Muscle of back (tissue), 13 donors: ENCODE measurements at places on chromosomes 16 and 17. TPM values are rescaled to one million over a fixed set of nuclear protein-coding genes. Genes with fewer than 3 reads are reported as not detected.

Gene KRTAP2-3
- polyA plus RNA-seq = not detected

Gene CX3CL1
- polyA plus RNA-seq = 4.7 TPM

Gene NHLRC4
- polyA plus RNA-seq = 1.3 TPM

Gene SDK2
- 21.9 TPM for polyA plus RNA-seq

Gene NPIPA2
- polyA plus RNA-seq = 0.48 TPM

Gene SALL1
- polyA plus RNA-seq = not detected

Gene ALOX12
- 1.4 TPM for polyA plus RNA-seq

Gene KRTAP4-12
- not detected for polyA plus RNA-seq

Gene CFAP52
- not detected for polyA plus RNA-seq

- no peak for DNase-seq
These were observed 68.8 kb downstream of the IL21R start for GRCh38 chr16:27470567-27471431.

DNA sequence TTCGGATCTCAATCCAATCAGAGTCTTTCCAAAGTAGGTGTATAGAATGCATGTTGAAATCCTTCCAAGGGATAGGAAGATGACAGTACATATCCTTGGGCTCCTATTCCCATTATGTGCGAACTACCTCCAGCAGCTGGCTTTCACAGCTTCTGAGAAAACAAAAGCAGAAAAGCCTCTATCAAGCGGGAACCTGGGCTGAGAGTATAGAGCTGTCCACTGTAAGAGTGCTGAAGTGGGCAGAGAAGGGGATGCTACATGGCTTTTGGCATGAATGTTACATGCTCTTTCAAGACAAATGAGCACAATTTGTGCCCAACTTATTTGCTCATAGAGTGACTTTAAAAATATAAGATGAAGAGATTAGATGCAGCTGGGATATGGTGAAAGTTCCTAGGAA lies 993.5 kb downstream of the CDH8 start:
- DNase-seq = peak; percentile 14

DNA sequence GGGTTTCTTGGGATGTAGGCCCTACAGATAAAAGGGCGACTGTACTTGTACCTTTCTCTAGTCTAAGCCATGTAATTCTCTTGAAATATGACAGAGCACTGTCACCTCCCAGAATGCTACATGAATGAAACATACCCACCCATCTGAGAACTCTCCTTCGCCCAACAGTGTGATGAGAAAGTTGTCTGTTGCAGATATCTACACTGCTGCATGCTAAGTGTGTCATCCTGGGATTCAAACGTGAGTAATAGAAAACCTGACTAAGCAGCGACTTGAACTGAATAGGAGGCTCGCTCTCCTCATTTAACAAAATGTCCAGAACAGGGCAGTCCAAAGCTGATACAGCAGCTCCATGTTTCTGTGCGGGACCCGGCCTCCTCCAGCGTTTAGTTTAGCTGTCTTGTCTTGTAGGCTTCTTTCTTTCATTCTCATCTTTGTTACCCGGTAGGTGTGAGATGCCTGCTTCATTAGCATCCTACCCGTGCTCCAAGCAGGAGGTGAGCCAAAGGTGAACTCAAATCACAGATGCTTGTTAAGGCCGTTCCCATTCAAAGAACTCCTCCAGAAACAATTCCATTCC lies 211.9 kb downstream of the PRKCA start:
- DNase-seq = no peak

DNA sequence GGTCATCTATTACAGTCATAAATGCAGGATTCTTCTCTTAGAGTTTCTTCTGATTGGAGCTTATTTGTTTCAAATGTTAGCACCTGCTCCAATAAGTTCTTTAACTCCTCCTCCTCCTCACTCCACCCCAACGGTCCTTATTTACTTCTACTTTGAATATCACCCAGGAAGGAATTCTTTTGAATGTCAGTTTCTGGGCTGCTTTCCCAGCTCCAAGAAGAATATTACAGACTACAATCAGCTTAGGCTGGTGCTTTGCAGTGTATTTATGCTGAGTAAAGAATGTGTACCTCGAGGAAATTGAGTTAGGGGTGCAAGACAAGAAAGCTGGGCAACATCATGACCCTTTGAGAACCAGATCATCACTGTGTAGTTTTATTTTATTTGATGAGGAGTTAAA lies 30.8 kb downstream of the MAP3K3 start:
- no peak for DNase-seq

DNA sequence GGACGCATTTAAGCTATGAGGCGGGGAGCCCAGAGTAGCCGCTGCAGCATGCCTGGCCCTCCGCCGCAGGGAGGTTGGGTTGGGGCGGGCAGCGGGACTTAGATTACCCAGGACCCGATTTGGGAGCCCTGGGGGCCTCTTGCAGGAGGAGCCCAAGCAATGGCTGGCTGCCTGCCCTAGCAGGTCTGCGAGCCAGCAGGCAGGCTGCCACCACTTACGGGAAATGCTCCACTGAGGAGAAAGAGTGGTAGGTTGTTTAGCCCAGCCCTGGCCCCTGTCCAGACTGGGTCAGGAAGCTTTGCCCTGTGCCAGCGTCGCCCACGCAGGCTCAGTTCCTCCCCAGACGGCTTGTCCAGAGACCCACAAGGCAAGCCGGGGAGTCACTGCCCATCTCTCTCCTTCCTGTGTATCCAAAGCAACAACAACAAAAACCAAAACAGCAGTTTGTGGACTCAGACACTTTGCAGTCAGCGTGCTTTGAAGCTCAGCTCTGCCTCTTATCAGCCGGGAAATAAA lies 10.3 kb upstream of the TVP23A start:
- peak; percentile 76 for DNase-seq

- peak; percentile 34 for DNase-seq
These were observed at the start of gene CMTM2 for GRCh38 chr16:66578651-66579531. Gene CMTM2 (plus strand): TSS chr16:66579463. CDS start chr16:66579608, 145 bp downstream.

DNA sequence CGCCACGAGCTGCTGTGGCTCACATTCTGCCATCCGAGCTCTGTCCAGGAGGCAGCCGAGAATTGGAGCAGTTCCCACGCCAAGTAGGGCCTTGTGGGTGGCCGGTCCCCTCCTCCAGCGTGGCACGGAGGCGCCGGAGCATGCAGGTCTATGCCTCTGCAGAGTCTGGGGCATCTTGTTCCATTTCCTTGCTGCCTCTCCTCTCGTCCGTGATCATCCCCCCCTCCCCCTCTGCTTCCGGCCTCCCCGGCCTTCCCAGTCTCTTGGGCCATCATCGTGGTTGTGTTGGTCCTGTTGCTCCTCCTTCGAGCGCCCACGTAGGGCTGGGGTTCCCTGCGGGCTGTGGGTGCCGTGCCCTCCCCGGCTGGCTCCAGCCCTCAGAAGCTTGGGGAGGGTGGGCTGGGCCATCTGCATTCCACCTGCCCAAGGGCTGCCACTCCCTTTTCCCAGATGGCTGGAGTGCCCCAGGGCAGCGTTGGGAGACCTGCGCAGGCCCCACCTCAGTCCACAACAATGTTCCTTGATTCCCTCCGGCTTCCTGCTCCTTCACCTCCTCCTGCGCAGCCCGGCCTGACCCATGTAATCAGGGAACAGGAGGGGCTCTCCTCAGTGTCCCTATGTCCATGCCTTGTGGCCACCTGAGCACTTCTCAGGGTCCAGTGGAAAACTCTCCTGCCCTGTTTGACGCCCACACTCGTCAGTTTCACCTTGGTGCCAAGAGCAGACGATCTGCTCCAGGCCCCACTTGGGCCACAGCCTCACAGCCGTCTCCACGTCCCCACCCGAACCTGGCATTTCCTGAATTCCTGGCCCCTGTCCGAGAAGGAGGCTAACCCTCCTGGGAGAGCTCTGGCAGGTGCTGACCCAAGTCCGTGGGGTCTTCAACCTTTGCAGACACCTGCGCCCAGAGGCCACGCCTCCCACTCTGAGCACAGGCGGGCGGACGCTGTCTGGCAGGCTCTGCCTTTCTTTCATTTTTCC lies 37.1 kb downstream of the BAIAP2 start:
- DNase-seq = no peak

DNA sequence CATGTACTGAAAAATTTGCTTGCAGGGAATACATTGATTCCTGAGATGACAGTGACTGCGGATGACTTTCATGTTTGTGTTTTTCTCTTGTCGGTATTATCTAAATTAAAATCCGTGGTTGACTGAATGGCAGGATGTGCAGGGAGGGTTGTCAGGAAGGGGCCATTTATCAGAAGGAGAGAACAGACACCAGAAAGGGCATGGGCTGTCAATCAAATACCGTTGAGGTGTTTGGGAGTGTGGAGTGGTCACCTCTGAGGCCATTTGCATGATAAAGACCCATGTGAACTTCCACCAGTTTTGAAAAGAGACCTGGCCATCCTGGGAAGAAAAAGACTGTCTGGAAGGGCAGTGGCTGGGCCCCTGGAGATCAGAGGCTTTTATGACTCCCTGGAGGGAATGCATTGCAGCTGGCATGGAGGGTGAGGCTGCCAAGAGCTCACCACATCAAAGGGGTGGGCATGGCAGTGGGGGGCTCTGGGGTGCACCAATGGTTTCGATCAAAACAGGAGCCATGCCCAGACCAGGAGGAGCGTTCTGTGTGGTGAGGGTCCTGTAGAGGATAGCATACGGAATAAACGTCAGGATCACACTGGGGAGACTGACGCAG lies 67.1 kb downstream of the CYLD start:
- DNase-seq = no peak

GRCh38 chr17:75645501-75645888 lies 12.3 kb downstream of the SMIM5 start:
- no peak for DNase-seq

- DNase-seq = no peak
These were observed 32.2 kb downstream of the TRIM37 start for GRCh38 chr17:59074494-59074893.

- DNase-seq = no peak
These were observed 5.6 kb downstream of the RCVRN start for GRCh38 chr17:9899280-9900043.

DNA sequence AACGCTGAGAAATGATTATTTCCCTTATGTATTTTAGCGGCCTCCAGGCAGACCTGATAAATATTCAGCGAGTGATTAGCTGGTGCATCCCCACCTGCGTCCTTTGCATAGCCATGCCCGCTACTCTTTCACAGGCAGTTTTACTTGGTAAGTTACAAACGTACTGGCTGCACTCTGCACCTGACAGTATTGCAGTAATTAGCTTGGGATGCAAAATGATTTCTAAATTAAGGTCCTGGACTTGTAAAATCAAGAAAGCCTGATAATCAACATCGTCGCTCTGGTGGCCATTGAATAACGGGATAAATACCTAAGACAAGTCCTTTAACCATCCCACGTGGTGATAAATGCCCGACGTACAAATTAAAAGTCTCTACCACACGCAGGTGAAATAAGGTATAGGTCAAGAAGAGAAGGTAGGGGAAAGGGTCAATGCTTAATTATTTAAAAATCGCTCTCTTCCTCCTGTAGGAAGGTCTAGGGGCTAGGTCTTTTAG lies 998 bp upstream of the PRKCA start:
- DNase-seq = no peak

GRCh38 chr16:16196099-16196498 lies 27.2 kb downstream of the ABCC6 start:
- DNase-seq = no peak

GRCh38 chr17:77646046-77646430 lies 312.5 kb upstream of the TNRC6C start:
- DNase-seq = no peak

DNA sequence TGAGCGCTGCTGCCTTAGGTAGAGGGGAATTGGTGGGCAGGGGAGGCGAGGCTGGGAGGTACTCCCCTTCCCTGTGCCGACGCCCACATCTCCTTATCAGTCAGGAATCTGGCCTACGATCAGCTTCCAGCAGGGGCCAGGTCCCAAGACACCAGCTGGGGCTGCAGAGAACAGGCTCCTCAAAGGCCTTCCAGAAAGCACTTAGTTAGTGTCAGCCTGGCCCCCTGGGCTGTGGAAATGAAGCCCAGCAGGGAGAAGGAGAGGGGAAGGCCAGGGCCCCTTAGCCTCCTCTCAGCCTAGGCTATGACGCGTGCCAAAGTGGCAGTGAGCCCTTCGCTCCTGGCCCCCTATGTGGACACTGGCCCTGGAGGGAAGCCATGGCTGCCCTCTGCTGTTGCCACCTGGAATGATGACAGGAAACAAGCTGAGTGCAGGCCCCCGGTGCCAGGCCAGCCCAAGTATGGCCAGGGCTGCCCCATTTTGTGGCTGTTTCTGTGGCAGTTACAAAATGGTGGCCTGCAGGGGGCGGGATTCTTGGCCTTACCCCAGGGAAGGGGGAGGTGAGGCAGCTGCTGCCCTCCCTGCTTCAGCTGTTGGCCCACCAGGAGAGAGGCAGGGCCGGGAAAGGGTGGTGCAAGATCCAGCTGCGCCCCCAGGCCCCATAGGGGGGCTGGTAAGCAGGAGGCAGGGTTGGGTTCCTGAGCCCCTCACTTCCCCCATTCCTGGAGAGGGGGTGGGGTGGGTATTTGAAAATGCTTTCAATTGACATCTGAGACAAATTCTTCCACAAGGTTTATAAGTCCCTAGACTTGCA lies 11.3 kb downstream of the TBX4 start:
- no peak for DNase-seq

GRCh38 chr16:7805686-7806396 lies 473.2 kb downstream of the RBFOX1 start:
- peak; percentile 50 for DNase-seq

DNA sequence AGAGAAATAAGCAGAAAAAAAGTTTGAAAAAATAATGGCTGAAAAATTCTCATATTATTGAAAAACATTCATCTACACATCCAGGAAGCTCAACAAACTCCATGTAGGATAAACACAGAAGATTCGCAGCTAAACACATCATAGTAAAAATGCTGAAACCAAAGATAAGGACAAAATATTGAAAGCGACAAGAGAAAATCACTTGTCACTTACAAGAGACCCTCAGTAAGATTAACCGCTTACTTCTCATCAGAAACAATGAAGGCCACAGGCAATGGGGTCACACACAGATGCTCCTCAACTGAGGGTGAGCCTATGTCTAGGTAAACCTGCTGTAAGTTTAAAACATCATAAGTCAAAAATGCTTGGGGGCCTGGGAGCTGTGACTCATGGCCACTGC lies 38.1 kb upstream of the METRNL start:
- DNase-seq = no peak

DNA sequence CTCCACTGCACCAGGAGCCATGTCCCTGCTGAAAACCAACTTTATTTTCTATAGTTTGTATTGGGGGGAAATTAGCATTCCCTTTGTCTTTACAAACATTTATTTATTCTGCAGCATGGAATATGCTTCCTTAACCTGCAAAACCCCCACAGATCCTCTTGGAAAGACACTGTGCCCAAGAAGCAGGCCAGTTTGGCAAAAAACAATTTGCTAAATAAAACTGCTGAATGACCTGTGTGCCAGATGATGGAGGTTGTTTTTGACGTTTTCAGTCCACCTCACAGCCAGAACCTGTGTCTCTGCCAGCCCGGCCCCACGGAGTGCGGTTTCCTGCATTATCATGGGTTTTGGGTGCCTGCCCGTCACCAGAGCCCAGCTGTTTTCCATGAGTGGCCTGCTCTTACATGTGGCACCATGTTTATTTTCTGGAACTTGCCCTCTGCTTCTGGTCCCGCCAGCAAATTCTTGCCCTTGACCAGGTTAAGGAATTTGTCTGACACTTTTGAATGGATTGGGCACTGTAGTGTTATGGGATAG lies 26.4 kb downstream of the ORC6 start:
- DNase-seq = no peak
